NCI-H2081 (cell line): ENCODE measurements at places on chromosomes 7 and 10.

DNA sequence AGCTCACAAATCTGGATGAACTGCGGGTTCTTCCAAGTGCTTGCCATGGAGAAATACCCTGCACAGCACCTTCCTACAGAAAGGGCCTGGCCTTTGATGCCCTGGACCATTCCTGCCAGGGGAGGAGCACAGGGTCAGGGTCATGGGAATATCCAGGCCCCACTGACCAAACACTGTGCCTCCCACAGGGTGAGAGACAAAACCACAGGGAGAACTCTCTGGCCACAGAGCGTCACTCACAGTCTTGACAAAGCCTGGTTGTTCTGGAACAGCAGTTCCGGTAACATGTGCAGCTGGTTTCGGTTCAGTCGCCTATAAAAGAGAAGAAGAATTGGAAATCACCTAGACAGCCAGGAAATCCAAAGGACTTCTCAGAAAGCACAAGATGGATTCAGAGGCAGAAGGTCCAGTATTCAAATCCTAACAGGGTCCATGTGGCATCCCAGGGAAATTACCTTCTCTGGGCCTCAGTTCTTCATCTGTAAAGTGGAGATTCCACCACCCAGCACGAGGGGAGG, 28.1 kb downstream of the SLIT1 start:
- DNase-seq, result no peak

DNA sequence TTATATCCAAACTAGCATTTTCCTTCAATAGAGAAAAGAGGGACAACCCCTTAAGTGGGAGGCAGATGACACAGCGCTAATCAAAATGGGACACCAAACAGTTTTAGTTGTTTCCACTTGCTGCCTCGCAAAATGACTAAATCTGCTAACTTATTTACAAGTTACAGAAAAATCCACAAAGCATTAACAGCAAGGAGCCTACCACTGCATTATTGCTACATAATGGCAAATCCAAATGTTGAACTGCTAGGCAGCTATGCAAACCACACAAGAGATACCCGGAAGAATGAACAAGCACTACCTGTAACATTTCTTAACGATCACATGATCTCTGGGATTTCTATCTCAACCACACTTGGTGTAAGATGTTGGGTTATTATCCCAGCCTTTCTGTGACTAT, 96.7 kb downstream of the SFMBT2 start:
- no peak for DNase-seq

DNA sequence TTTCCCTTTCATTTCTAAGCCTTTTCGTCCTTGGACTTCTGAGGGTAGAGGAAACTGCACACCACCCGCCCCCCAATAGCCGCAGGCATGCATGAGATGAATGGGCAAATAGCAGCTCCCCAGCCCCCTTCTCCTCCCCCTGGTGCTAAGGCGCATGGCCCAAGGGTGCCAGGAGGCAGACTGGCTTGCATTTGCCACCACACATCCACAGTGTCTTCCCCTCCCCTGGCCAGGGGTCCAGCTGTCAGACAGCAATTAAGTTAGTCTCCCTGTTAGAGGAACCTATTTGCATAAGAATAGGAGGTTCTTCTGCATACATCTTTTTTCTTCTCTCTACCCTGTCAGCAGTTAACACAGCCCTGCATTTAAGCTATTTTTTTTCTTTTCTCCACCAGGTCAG, 20.2 kb downstream of the TOMM7 start:
- no peak for DNase-seq

GRCh38 chr10:84194424-84195043, at the start of gene CDHR1:
TSS of gene CDHR1 (plus strand) at chr10:84194537. CDS start at chr10:84194761, 224 bp downstream.
- DNase-seq, result peak; percentile 21

GRCh38 chr7:74400420-74401136, 53.1 kb upstream of the GTF2IRD1 start:
- DNase-seq, result no peak

DNA sequence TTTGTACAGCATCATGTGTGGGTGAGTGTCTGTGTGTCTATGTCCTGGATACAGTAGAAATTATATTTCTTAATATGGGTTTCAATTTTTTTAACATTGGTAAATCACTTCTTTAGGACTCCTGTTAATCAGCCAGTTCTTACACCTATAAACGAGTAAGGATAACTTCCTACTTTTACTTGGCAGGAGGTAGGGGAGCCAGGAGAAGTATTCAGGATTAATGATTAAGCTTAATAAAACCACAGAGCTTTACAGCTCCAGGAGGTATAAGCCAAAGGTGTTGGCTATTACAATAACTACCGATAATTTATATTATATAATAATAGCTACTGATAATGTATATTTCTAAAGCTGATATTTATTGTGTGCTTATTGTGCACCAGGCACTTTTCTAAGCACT, 1.7 kb upstream of the FAM3C start:
- DNase-seq, result no peak

DNA sequence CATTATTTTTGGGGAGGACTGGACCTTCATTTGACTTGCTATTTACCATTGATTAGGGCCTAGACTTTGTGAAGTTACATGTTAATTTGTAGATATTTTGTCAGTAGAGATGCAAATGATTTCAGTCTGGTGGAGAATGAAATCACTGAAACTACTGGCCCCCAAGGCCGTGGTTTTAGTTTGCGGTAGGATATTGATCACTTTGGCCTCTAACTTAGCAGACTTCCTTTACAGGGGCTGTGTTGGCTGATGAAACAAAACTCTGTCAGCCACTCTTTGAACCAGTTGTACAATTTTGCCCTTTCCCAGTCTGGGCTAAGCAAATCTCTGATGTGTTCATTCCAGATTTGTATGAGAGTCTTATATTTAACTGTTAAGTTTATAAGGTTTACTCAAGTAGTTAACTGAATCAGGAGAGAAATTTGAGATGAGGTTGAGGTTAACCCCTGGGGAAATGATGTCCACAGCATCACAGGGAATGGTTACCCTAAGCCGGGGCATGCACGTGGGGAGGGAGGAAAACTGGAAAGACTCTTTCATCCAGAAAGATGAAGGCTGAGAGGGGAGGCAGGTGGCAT, 105.7 kb upstream of the INSIG1 start:
- no peak for DNase-seq

DNA sequence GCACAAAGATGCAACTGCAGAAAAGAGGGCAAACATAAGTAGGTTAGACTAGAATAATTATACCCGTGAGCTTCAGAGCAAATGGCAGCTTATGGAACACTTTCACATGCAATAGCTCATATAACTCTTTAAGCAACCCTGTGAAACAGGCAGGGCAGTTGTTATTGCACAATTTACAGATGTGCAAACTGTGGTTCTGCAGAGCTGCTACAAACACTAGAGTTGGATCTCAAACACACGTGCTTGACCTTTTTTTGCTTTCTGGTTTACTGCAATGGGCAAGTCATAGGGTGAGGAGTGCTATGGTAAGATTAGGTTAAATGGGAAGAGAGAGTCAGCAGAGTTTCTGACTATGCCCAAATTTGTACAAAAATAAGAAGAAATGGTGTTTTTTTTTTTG, 610.8 kb downstream of the GATA3 start:
- DNase-seq, result no peak

- no peak for DNase-seq
Measured at GRCh38 chr7:47514818-47515217, 67.1 kb downstream of the TNS3 start.

DNA sequence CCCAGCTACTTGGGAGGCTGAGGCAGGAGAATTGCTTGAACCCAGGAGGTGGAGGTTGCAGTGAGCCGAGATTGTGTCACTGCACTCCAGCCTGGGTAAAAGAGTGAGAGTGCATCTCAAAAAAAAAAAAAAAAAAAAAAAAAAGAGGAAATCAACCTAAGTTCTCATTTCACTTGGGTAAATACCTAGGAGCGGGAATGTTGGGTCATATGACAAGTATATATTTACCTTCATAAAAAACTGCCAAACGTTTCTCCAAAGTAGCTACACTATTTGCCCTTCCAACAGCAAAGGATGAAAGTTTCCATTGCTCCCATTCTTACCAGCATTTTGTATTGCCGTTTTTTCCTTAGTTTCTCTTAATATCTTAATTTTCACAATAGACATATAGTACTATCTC, 9.8 kb downstream of the P4HA1 start:
- DNase-seq, result no peak

DNA sequence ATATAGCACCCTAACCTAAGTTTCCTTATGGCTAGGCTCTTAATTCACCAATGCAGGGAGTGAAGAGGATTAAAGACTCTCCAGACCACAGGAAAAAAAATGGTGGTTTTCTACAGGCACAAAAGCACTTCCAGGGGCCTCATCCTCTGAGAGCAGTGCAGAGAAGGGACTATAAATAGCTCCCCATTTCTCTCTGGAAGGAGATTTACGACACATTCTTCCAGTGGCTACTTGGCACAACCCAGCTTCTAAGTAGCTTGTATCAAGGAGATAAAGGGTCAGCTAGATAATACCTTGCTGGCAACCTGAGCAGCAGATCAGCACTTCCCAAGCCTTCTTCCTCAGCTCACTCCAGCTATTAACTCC, 73.5 kb downstream of the CRPPA start:
- no peak for DNase-seq

- no peak for DNase-seq
Measured at GRCh38 chr10:72164617-72165016, 51.2 kb upstream of the ANAPC16 start.

DNA sequence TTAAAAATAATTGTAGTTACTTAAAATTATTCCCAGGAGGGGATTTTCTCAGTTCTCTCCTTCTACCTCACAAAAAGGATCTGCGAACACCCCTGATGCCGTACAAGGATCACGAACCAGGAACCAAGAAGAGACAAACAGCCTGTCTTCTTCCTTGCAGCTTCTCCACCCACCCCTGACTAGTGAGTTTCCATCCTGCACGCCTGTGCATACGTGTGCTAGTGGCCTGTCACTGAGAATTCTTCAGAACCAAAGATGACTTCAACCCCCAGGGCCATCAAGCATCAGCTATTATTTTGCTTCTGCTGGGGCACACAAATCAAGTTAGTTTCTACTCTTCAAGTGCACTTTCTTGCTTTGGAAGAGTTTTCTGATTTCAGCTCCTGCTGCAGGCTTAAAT, 175.5 kb upstream of the KLF6 start:
- no peak for DNase-seq

GRCh38 chr7:28748933-28749584, 209.1 kb downstream of the TRIL start:
- DNase-seq, result no peak

DNA sequence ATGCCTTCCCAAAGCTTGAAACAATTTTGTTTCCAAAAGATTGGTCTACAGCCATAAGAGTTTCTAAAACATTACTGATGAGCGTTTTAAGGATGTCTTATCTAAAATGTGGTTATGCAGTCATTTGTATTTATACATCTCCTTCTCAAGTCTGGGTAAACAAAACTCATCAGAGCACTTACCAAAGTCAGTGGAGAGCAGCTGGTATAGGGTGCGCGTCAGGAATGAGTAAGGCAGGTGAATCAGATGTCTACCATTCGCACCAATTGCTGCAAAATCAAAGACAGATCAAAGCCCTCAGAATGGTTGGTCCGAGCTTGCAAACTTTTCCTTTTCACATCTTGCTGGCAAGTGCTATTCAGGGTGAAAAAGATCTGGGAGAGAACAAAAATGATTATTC, 65.6 kb upstream of the FAM171A1 start:
- DNase-seq, result no peak

- no peak for DNase-seq
Measured at GRCh38 chr10:65670087-65670486, 1255.7 kb upstream of the LRRTM3 start.

GRCh38 chr10:14822879-14823755, 14.7 kb downstream of the CDNF start:
- DNase-seq, result peak; percentile 5

- no peak for DNase-seq
Measured at GRCh38 chr7:150719436-150719835, 3.0 kb downstream of the GIMAP1 start.

DNA sequence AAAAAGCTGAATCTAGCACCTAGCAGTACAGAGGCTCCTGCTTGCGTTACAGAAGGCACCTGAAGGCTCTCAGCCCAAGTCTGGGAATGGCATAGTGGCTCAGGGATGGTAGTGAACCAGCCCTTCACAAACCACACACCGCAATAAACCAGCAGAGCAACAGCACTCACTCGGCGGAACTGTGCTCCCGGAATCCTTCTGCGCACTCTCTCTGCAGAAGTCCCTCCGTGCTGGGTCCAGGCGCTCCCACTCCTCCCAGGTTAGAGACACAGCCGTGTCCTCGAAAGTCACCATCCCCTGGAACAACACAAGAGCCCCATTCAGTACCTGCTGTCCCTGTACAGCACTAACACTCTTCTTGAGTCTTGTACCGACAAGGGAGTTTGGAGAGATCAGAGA, 1.5 kb downstream of the ZNF394 start:
- DNase-seq, result no peak

DNA sequence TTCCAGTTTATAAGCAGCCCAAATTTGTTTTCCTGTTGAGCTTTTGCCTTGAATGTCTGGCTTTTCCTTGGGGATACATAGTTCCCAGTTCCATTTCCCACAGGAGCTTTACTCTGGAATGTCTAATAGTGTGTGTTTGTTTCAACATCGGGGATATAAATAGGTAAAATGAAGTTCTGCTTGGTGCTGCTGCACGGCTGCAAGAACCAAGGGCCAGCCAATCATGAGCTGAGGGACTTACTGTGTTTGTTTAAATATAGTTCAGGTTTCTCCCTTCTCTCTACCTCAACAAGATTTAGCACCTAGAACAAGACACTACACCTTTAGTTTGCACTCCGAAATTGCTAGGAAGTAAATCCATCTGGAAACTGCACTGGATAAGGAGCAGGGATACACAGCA, 43.9 kb downstream of the GRM8 start:
- DNase-seq, result no peak

GRCh38 chr7:44380831-44381493, 55.6 kb upstream of the CAMK2B start:
- no peak for DNase-seq

DNA sequence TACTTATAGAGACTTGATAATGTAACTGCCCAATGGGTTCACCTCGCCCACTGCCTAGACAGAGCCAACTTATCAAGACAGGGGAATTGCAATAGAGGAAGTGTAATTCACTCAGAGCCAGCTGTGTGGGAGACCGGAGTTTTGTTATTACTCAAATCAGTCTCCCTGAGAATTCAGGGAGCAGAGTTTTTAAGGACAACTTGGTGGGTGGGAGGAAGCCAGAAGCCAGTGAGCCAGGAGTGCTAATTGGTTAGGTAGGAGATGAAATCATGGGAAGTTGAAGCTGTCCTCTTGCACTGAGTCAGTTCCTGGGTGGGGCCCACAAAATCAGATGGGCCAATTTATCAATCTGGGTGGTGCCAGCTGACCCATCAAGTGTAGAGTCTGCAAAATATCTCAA, 20.1 kb upstream of the C7orf33 start:
- no peak for DNase-seq
